NCI-H345 (cell line): ENCODE measurements at places on chromosomes 11 and 22.

GRCh38 chr11:3224401-3225057, 5.9 kb upstream of the MRGPRG start:
- no peak for DNase-seq

- no peak for DNase-seq
Observed at GRCh38 chr11:40179541-40179940, 1279.9 kb downstream of the LRRC4C start.

DNA sequence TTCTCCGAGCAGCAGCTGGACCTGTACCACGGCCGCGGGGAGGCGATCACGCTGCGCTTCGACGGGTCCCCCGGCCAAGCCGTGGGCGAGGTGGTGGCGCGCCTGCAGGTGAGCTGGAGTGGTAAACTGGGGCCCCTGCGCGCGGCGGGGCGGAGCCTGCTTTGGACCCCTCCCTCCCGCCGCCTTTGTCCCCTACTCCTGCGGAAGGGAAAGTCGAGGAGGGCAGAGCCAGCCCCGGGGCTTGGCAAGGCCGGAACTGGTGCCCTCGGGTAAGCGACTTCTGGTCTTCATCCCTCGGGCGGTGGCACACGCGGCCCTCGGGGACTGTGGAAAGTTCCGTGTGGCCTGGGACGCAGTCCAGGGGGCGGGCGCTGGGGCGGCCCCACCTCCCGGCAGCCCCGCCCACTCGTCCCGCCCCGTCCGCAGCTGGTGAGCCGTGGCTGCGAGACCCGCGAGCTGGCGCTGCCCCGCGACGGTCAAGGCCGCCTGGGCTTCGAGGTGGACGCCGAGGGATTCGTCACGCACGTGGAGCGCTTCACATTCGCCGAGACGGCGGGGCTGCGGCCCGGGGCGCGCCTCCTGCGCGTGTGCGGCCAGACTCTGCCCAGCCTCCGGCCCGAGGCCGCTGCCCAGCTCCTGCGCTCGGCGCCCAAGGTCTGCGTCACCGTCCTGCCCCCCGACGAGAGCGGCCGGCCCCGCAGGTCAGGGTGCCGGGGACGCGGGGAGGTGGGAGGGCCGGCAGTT, 9.2 kb downstream of the SIPA1 start:
- DNase-seq: peak; percentile 27

GRCh38 chr11:114182471-114183043, 113.6 kb upstream of the NNMT start:
- no peak for DNase-seq

DNA sequence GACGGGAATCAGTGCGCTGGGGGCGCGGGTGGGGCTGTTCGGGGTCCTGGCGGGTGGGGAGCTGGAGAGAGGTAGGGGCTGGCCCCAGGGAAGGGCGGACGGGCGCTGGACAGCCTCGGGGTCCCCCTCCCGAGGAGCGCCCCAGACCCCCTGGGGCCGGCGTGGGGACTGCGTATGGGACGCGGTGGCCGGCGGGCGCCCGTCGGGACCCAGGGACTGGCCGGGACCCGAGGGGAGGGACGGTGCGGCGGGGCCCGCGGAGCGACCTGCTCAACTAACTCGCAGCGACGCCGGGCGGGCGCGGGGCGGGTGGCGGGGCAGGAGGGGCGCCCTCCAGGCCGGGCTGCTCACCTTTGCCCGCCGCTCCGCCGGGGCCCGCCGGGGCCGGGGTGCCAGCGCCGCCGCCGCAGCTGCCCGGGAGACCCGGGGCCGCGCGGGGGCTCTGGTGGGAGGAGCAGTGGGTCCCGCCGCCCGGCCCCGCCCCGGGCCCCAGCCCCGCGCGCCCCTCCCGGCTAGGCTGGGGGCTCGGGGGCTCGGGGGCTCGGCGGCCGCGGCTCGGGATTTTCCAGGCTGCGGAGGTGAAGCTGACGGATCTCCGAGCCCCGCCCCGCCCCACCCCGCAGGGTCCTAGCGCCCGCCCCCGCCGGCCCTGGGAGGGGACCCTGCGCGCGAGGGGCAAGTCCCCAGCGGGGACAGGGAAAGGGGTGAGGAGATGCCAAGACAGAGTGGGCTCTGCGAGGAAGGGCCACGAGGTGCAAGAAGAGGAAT, 12.3 kb downstream of the STARD10 start:
- DNase-seq: peak; percentile 61

DNA sequence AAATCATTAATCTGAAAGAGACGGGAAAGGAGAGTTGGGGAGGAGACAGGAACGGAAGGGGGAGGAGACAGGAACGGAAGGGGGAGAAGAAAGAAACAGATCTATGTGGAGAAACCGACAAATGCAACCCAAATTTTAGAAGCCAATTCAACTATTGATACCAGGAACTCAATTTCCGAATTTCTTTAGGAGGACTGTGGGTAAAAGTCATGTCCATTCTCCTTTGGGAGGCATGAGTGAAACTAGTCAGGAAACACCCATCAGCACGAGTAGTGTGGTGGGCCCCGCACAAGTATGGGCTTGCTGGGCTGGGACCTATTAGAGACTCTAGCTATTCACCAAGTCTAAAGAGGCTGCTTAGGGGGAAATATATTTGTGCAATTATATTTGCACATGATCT, 18.1 kb downstream of the ANO3 start:
- no peak for DNase-seq

DNA sequence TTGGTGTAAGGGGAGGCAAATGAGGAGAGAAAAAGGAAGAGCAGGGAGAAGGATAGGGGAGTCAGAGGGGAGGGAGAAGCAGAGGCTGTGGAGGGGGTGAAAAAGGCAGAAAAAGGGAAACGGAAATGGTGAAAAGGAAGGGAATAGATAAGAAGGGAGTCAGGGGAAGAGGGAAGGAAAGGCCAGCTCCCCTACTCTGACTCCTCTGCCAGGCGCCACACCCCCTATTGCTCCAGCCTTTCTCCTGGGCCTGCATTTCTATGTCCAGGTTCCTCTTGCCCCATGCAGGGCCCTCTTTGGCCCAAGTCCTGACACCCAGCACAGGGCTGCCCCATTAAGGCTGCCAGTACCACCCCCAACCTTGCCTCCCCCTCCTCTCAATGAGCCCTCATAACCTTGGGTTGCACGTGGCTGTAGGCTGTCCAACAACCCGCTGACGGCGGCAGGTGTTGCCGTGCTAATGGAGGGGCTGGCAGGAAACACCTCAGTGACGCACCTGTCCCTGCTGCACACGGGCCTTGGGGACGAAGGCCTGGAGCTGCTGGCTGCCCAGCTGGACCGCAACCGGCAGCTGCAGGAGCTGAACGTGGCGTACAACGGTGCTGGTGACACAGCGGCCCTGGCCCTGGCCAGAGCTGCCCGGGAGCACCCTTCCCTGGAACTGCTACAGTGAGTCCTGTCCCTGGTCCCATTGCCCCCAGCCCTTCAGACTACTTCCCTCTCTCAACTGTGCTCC, 3.4 kb upstream of the NHERF4 start:
- DNase-seq: no peak

GRCh38 chr22:34587357-34588356, 478.3 kb upstream of the ISX start:
- DNase-seq: no peak

GRCh38 chr22:47238690-47239473, 476.4 kb downstream of the TBC1D22A start:
- no peak for DNase-seq

DNA sequence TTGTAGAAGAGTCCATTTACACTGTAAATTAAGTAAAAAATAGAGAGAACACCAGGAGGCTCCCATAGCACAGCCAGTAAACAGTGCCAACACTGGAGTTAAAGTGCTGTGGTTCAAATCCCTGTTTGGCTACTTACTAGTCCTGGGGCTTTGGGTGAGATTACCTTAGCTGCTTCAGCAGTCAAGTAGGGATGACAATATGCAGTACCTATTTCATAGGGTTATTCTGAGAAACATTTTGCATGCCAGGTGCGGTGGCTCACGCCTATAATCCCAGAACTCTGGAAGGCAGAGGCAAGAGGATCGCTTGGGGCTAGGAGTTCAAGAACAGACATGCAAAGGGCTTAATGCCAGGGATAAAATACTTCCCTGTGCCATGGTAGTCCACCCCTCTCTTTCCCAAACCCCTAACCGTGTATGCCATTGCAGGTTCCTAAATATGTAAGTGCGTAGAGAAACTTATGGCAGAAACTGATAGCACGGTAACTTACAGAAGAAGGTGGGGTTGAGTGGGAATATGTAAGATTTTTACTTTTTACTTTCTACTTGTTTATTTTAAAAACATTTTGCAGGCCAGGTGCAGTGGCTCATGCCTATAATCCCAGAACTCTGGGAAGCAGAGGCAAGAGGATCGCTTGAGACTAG, 86.4 kb upstream of the PICALM start:
- no peak for DNase-seq

GRCh38 chr22:20624161-20624616, 116.8 kb downstream of the MED15 start:
- DNase-seq: no peak

DNA sequence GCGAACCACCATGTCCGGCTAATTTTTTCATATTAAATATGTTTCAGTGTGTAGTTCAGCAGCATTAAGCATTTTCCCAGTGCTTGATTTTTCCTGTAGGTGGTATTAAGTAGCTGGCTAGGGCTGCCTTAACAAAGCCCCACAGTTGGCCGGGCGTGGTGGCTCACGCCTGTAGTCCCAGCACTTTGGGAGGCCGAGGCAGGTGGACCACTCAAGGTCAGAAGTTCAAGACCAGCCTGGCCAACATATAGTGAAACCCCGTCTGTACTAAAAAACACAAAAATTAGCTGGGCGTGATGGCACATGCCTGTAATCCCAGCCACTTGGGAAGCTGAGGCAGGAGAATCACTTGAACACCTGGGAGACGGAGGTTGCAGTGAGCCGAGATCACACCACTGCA, 33.5 kb upstream of the TOLLIP start:
- DNase-seq: no peak

GRCh38 chr11:119029340-119030028, 1.2 kb downstream of the SLC37A4 start:
- no peak for DNase-seq

GRCh38 chr22:18077639-18078328, at the start of gene PEX26:
TSS of gene PEX26 (plus strand) at chr22:18077990. CDS start at chr22:18078377, 387 bp downstream.
- DNase-seq: peak; percentile 90

- no peak for DNase-seq
Observed at GRCh38 chr11:65539744-65540289, 14.9 kb downstream of the SCYL1 start.

DNA sequence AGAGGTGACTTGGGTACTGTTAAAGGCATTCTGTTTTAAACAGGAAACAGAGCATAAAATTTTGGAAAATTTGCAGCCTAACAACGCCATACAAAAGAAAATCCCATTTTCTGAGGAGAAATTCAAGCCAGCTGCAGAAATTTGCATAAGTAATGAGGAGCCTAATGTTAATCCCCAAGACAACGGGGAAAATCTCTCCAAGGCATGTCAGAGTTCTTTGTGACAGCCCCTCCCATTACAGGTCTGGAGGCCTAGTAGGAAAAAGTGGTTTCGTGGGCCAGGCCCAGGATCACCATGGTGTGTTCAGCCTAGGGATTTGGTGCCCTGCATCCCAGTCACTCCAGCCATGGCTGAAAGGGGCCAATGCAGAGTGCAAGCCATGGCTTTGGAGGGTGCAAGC, 1333.1 kb upstream of the TENM4 start:
- DNase-seq: no peak

- DNase-seq: no peak
Observed at GRCh38 chr22:22244316-22245250, at the start of gene VPREB1. TSS of gene VPREB1 (plus strand) at chr22:22244786. CDS start at chr22:22244814, 28 bp downstream.

- no peak for DNase-seq
Observed at GRCh38 chr11:128394431-128395089, 192.8 kb downstream of the ETS1 start.

DNA sequence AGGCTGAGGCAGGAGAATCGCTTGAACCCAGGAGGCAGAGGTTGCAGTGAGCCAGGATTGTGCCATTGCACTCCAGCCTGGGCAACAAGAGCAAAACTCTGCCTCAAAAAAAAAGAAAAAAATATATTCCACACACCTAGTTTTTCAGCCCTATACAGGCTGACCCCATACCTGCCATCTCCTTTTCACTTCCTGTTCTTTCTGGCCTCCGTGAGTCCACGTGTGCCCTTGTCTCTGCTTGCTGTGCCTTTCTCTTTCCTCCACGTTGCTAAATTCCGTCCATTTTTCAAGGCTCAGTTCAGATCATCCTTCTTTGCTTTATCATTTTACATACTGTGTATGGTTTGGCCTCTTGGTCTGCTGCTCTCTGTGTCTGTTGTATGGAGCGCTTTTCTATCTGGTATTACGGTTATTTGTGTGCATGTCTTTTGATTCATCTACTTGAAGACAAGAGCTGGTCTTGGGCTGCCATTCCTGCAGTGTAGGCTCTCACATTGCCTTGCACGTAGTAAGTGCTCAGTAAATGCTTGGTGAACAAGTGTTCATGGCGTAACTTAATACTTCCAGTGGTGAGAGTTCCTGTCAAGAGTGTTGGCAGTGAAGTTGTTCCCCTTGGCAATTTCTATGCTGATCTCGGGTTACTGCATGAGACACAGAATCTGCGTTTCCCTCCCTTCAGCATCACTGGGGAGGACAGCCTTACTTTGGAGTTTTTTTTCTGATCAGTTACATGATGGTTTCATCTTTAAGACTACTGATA, 57.5 kb downstream of the PTPRJ start:
- no peak for DNase-seq

DNA sequence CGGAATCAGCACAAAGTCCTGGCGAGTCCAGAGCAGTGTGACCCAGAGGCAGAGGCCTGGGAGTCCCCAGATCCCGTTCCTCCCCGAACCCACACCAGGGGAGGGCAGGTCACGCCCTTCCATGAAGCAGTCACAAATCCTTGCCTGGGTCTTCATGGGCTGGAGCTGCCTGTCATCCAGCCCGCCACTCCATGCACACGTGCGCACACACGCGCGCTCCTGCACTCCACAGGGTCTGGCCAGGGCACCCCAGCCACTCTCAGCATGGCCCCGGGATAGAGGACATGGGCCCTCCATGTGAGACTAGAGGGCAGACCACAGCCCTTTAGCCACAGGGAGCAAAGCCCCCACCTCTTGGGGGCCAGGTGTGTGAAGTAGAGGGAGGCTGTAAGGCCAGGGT, 5.7 kb upstream of the TNFRSF13C start:
- no peak for DNase-seq

GRCh38 chr11:82007521-82007920, 726.1 kb downstream of the FAM181B start:
- DNase-seq: no peak

DNA sequence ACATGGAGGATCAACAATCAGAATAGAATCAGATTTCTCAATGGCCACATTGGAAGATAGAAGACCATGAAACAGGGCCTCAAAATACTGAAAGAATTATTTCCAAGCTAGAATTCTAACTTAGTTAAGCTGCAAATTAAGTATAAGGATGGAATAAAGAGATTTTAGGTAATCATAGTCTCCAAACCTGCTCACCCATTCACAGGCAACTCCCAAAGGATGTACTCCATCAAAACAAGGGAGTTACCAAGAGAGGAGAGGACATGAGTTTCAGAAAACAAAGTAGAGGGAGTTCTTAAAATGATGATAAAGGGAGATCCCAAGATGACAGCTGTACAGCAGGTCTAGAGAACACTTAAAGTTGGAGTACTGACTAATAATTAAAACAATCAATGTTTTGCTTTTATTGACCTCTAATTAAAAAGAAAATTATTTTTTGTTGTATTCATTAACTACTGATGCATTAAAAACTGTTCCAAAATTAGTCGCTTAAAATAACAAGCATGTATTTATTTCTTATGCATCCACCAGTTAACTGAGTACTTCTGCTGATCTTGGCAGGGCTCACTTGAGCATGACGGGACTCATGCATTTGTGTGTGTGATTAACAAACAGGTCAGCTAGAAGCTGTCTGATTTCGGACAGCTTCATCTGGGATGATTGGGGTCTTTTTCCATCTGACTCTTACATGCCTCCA, 95.6 kb downstream of the CD44 start:
- no peak for DNase-seq

GRCh38 chr22:36220451-36220921, 18.8 kb downstream of the APOL2 start:
- peak; percentile 75 for DNase-seq

- DNase-seq: no peak
Observed at GRCh38 chr11:117505285-117505970, 177.8 kb downstream of the CEP164 start.
